ENCODE measurements at places on chromosomes 13 and 19.

DNA sequence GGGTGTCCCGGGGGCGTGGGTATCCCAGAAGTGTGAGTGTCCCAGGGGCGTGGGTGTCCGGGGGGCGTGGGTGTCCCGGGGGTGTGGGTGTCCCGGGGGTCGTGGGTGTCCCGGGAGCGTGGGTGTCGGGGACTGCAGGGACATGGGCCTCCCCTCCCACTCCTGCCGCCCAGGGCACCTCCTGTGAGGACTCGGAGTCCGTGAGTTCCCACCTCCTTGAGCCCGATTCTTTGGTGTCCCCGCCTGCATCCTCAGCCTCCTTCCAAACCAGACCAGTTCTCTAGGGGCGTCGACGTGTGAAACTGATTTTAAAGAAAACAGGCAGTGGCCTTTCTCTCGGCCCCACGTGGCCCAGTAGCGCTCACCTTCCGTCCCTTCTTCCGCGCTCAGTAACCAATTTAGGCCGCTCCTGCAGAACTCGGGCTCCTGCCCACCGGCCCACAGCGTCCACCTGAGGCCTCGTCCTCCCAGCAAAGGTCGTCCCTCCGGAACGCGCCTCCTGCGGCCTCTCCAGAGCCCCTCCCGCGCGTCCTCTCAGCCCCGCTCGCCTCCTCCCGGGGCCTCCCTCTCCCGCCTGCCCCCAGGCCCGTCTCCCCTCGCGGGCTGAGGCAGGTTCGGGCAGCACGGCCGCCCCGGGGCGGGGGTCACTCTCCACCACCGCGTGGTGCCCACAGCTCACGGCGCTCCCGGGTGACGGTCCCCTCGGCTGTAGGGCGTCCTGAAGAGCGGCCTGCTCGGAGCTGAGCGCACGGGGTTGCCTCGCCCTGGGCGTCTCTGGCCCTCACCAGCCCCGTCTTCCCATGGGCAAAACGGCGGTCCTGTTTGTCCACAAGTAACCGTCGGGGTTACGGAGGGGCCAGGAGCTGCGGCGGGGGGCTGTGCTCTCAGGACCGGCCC is 3.8 kb downstream of the F7 start:
- no peak for DNase-seq

DNA sequence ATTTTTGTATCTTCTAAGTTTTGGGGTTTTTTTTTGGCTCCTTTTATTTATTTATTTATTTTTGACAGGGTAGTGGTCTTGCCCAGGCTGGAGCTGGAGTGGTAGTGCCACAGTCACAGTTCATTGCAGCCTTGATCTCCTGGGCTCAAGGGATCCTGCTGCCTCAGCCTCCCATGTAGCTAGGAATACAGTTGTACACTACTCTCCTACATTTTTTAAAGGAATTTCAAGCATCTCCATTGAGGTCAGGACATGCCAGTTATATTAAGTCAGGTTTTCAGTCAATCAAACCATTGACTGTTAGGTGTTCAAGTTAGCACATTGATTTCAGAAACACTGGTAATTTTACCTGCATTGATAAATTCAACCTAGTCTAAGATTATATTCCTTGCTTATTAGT is 480.5 kb upstream of the SPRY2 start:
- DNase-seq: no peak

DNA sequence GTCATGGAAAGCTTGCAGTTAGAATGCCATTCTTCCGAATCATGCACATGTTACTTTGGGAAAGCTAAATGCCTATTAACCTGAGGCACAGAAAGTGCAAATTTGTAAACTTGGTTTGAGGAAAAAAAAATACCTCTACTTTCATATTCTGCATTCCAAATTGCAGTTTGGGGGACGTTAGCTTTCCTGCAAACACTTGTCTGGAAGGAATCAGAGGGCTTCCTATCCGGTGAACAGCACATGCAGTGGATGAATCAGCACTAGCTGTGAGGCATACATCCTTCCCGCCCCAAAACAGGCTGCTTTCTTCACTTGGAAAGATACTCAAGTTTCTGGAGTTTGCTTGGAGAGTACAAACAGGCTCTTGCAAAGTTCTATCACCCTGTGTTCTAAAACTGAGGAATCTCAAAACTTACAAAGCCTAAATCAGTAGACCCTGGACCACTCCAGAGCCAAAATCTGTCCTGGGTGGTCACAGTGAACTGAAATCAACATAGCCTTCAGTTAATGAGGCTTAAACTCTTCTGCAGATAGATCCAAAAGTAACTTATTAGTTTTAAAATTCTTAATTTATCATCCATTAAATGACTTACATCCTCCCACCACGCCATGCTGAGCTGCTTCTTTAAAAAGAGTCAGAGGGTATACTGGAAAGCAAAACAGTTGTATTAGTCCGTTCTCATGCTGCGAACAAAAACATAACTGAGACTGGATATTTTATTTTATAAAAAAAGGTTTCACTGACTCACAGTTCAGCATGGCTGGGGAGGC is 802.3 kb upstream of the ARGLU1 start:
- no peak for DNase-seq

DNA sequence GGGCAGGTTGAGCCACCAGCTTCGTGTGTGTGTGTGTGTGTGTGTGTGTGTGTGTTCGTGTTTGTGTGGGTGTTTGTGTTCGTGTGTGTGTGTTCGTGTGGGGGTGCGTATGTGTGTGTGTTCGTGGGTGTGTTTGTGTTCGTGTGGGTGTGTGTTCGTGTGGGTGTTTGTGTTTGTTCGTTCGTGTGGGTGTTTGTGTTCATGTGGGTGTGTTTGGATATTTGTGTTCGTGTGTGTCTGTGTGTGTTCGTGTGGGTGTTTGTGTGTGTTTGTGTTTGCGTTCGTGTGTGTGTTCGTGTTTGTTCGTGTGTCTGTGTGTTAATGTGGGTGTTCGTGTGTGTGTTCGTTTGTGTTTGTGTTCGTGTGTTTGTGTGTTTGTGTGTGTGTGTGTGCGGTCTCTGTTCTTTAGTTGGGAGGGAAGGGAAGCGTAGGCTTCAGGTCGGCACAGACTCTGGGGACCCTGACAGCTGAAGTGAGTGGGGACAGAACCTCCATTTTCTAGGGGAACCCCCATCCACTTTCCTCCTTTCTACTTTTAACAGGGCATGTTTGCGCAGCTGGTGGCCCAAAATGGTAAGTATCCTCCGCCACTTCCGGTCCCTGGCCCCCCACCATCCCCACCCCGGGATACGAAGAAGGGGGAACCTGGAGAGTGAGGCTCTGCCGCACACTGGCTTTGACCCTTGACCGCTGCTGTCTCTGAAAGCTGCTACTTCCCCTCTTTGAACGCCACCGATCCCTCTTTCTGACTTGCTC is 1.6 kb downstream of the TNFSF9 start:
- DNase-seq: no peak

DNA sequence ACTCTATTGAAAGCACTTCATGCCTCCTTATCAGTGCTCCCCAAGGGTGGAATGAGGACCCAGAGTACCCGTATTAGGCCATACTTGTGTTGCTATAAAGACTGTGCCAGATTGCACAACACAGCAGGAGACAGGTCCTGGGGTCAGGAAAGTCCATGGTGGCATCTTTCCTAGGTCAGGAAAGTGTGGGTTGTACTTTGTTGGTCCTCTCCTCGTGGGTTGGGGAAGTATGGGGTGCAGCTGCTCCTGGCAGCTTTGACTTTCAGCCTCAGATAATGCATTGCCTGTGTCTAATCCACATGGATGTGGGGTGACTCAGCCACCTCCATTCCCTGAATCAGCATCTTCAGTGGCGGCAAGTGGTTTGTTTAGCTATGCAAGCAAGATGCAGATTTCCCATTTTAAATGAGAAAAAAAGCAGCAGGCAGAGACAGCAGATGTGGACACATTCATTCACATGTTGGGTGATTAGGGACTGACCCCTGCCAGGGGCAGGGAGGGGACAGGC is 8.4 kb upstream of the CYP2B6 start:
- DNase-seq: no peak

DNA sequence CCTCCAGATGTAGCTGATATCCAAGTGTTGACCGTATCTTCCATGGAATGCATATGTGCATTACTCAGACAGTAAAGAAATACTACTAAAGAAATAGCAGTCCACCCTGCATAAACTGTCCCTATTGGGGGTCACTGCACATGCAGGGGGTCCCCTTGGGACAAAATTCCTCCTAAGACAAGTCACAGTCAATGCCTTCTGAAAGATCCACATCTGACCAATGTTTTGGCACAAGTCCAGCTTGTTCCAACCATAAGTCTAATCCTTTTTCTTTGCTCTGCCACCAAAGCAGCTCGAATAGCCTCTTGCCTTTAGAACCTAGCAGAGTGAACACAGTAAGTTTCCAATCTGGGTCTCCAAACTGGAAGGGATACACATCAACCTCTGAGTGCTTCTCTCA is 87.9 kb downstream of the DIAPH3 start:
- DNase-seq: no peak

- no peak for DNase-seq
These were observed 6.4 kb upstream of the LGALS13 start for GRCh38 chr19:39595950-39596349.

Measured in substantia nigra (tissue), 51 donors.